ENCODE measurements at places on chromosomes 7 and 10. TPM values are rescaled to one million over a fixed set of nuclear protein-coding genes. Genes with fewer than 3 reads are reported as not detected.

The PALD1 gene
- 11.8 TPM for polyA plus RNA-seq

The SPDYE16 gene
- polyA plus RNA-seq = 1.6 TPM

The HHEX gene
- polyA plus RNA-seq = 8.7 TPM

The ETV1 gene
- polyA plus RNA-seq = 53.1 TPM

The EPHB6 gene
- polyA plus RNA-seq = 18.9 TPM

The ACHE gene
- 3.5 TPM for polyA plus RNA-seq

The GIMAP7 gene
- 11.4 TPM for polyA plus RNA-seq

The CALML3 gene
- not detected for polyA plus RNA-seq

The GBX1 gene
- polyA plus RNA-seq = not detected

The PRLHR gene
- not detected for polyA plus RNA-seq

The SRGN gene
- 45.6 TPM for polyA plus RNA-seq

The ZNF273 gene
- polyA plus RNA-seq = 12.2 TPM

The ASIC3 gene
- 1.8 TPM for polyA plus RNA-seq

The AHCYL2 gene
- 26.4 TPM for polyA plus RNA-seq

The ADRA2A gene
- 0.45 TPM for polyA plus RNA-seq

The AKR1C4 gene
- polyA plus RNA-seq = not detected

The SFRP4 gene
- polyA plus RNA-seq = 1.8 TPM

The GPR15LG gene
- 1.0 TPM for polyA plus RNA-seq

The PAPSS2 gene
- 59.0 TPM for polyA plus RNA-seq

The HGF gene
- polyA plus RNA-seq = 1.3 TPM

The MCM7 gene
- 165 TPM for polyA plus RNA-seq

The TTYH3 gene
- 81.9 TPM for polyA plus RNA-seq

The IDI2 gene
- polyA plus RNA-seq = not detected

The ZPBP gene
- polyA plus RNA-seq = 0.60 TPM

The ARHGAP22 gene
- 2.1 TPM for polyA plus RNA-seq

The ZCWPW1 gene
- 5.2 TPM for polyA plus RNA-seq

The SFXN2 gene
- 62.0 TPM for polyA plus RNA-seq

The OR6B1 gene
- not detected for polyA plus RNA-seq

The FAM25A gene
- polyA plus RNA-seq = not detected

The HOXA1 gene
- polyA plus RNA-seq = 4.0 TPM

The CYP3A5 gene
- polyA plus RNA-seq = 2.0 TPM

The CUZD1 gene
- 1.9 TPM for polyA plus RNA-seq

The CFTR gene
- 4.6 TPM for polyA plus RNA-seq

The CHAT gene
- polyA plus RNA-seq = not detected

The TMEM213 gene
- 0.60 TPM for polyA plus RNA-seq

The C7orf57 gene
- 0.97 TPM for polyA plus RNA-seq

The SFTPA1 gene
- polyA plus RNA-seq = 0.34 TPM

The CADPS2 gene
- polyA plus RNA-seq = 124 TPM

The CCDC146 gene
- polyA plus RNA-seq = 24.5 TPM

The CFAP69 gene
- polyA plus RNA-seq = 17.3 TPM

The AFAP1L2 gene
- polyA plus RNA-seq = 48.1 TPM

The FFAR4 gene
- not detected for polyA plus RNA-seq

The CALML5 gene
- not detected for polyA plus RNA-seq

The NAPEPLD gene
- polyA plus RNA-seq = 42.2 TPM

The CYP2C18 gene
- 0.37 TPM for polyA plus RNA-seq

The NAT16 gene
- polyA plus RNA-seq = not detected

The CDK14 gene
- polyA plus RNA-seq = 37.7 TPM

The CCDC71L gene
- 7.7 TPM for polyA plus RNA-seq

The ACTL6B gene
- polyA plus RNA-seq = not detected

The GTF2IRD1 gene
- polyA plus RNA-seq = 53.1 TPM
